ENCODE measurements at places on chromosomes 4 and X. TPM values are rescaled to one million over a fixed set of nuclear protein-coding genes. Genes with fewer than 3 reads are reported as not detected.

Gene FUNDC1
- 18.4 TPM for total RNA-seq

- no peaks in the 10 kb centered on the region for H3K36me3 ChIP-seq
- no peaks in the 10 kb centered on the region for H3K4me1 ChIP-seq
- H3K27ac ChIP-seq: no peak overlapping the region
- no peak overlapping the region for H3K4me3 ChIP-seq
- DNase-seq: no peak
Observed at GRCh38 chr4:53151489-53151788, 214.4 kb downstream of the SCFD2 start.

Gene DCAF8L2
- not detected for total RNA-seq

Gene ZNF141
- total RNA-seq: 0.16 TPM

DNA sequence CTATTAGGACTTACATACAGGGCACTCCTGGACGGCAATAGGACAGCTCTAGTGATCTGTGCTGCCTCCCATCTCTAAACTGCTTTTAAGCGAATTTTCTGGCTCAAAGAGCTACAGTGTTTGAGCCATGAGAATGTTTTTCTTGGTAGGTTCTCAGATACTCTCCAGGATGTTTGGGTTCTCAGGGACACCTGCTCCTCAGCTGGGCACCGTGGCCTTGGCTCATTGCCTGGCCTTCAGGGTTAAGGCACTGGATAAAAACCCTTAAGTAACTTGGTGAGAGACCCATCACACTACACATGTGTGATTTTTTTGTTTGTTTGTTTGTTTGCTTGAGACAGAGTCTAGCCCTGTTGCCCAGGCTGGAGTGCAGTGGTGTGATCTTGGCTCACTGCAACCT is 38.5 kb upstream of the HERC5 start:
- H3K36me3 ChIP-seq: no peaks in the 10 kb centered on the region
- no peaks in the 10 kb centered on the region for H3K4me1 ChIP-seq
- H3K27me3 ChIP-seq: no peaks in the 10 kb centered on the region

DNA sequence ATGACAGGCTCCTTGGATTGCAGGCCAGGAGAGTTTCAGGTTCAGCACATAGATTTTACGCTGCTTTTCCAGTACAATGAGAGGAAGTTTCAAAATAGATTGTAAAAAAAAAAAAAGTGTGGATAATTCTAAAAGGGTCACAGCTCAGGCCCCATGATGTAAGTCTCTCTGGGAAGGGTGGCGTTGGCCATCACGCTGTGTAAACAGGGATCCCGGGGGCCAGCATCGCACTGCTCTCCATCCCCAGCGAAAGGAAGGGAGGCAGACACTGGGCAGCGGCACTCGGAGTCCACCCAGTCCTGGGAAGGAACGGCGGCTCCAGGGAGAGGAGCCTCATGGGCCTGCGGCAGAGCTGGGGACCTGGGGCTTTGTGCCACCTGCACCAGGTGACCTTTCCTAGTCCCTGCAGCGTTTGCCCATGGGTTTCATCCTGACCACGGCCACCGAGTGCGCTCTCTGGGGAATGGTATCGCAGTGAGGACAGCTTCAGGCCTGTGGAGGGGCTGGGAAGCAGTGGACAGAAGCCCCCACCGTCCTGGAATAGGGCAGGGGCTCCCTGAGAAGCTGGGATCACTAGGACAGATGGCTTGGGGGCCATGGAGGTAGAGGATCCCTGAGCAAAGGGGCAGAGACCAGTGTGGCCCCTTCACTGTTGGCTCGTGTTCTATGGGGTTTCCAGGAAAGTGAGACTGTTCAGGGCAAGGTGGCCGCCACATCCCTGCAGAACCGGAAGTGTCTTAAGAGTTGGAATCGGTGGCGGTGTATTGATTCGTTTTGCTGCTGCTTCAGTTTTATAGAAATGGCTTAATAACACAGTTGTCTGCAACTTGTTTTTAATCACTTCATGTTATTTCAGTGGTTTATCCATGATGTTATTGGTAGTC is 38.9 kb downstream of the RGS12 start:
- no peak overlapping the region for H3K27ac ChIP-seq
- no peak for DNase-seq
- H3K27me3 ChIP-seq: peaks cover 12% of the 10 kb centered on the region
- H3K4me1 ChIP-seq: peaks cover 4% of the 10 kb centered on the region
- H3K4me3 ChIP-seq: no peak overlapping the region
- H3K36me3 ChIP-seq: no peaks in the 10 kb centered on the region

- H3K4me1 ChIP-seq: peaks cover 5% of the 10 kb centered on the region
- no peaks in the 10 kb centered on the region for H3K27me3 ChIP-seq
- no peak overlapping the region for H3K4me3 ChIP-seq
- H3K27ac ChIP-seq: no peak overlapping the region
Observed at GRCh38 chr4:158999166-158999682, 103.7 kb upstream of the RAPGEF2 start.

DNA sequence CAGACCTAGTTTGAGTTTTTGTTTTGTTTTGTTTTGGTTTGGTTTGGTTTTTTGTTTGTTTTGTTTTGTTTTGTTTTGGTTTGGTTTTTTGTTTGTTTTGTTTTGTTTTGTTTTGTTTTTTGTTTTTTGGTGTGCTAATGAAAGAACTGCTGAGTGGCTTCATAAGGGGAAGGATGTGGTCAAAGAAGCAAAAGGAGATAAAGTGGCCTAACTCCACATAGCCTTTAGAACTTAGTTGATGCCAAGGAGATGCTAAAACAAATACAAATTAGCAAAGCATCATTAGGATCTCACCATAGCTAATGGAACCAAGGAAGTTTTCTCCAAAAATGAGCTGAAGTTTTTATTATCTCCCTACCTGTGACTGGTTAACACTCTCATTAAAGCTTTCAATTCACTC is 44.6 kb upstream of the TMEM164 start:
- peak overlapping the region; percentile 85 for H3K27ac ChIP-seq
- DNase-seq: no peak
- H3K4me1 ChIP-seq: peaks cover 52% of the 10 kb centered on the region
- no peaks in the 10 kb centered on the region for H3K36me3 ChIP-seq
- H3K27me3 ChIP-seq: no peaks in the 10 kb centered on the region

Gene SORBS2
- total RNA-seq: 1.1 TPM

All from K562 (cell line).